ENCODE measurements at places on chromosomes 4 and X.

DNA sequence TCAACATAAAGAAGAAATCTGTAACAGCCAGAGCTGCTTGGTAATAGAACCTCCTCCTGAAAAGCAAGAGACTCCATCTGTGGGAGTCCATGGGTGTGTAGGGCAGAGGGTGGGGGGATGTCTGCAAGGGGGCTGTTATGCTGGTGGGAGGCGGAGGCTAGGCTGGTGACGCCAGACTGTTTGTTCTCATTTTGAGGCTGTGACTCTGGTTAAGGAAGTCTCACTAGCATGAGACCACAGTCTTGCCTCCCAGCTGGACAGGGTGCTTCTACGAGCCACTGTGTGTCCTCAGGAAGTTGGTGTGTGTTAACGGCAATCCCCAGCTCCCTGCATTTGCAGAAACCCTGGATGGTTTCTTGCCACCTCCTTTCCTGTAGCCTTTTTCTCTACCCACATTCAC, 79.8 kb downstream of the NSUN7 start:
- DNase-seq, result no peak

GRCh38 chr4:47074816-47075215, 43.4 kb downstream of the GABRB1 start:
- DNase-seq, result no peak

- no peak for DNase-seq
These were observed 179.0 kb upstream of the RASGEF1B start for GRCh38 chr4:81650606-81651242.

GRCh38 chr4:151566053-151566452, 157.1 kb downstream of the FHIP1A start:
- DNase-seq, result no peak

DNA sequence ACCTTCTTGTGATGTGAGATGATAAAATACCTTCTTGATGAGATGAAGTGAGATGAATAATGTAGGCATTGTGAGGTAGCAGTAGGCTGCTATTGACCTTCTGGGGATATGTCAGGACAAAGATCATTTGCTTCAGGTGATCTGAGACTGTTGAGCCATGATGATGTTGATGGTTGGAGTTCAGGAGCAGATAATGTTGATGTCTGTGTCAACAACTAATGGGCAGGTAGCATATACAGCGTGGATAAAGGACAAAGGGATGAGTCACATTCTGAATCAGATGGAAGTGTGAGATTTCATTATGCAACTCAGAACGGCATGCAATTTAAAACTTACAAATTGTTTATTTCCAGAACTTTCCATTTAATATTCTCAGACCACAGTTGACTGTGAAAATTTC, 57.3 kb downstream of the RAP1GDS1 start:
- no peak for DNase-seq

GRCh38 chrX:916230-916599, 285.6 kb downstream of the SHOX start:
- DNase-seq, result no peak

DNA sequence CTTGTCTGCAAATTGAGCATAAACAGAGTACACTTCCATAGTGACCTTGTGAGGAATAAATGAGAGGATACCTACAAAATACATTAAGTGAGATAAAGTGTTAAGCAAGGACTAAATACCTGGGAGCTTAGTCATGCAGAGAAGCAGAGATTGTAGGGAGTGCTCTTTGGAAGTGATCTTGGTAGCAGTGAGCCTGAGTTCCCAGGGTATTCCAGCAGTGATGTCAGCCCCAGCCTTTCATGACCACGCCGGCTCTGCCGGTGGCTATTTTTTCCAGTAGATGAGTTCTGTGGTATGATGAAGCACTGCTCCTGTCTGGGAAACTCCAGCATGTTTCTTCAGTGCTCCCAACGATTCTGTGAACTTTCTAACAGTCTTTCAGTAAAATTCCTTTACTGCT, 391.5 kb upstream of the IGFBP7 start:
- no peak for DNase-seq

DNA sequence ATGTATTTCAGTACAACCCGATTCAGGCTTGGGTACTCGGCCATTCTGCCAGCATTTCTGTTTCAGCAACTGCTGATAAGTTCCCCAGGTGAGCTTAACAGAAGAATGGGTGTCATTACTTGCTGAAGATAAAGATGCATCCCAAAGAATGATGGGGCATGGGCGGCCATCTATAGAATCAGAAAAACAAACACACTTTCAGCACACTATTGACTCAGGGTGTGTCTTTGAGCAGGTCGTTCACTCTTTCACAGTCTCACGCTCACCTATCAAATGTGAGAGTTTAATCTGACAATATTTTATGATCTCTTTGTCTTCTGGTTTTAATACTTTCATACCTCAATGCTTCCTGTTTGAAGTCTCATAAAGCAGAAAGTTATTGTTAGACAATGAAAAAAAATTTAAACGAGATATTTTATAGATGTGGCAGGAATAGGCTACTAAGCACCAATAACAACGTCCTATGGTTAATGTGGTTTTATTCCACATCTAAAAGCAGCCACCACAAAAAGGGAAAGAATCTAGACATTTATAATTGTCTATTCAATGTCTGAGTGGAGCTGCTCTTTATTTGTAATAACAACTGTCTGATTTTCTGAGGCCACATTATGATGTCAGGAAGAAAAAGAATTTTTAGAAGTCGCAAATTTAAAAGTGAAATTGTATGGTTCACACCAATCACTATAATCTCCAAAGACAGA, 17.0 kb downstream of the GASK1B start:
- DNase-seq, result no peak

- no peak for DNase-seq
These were observed 15.9 kb upstream of the CCDC149 start for GRCh38 chr4:24928708-24929107.

DNA sequence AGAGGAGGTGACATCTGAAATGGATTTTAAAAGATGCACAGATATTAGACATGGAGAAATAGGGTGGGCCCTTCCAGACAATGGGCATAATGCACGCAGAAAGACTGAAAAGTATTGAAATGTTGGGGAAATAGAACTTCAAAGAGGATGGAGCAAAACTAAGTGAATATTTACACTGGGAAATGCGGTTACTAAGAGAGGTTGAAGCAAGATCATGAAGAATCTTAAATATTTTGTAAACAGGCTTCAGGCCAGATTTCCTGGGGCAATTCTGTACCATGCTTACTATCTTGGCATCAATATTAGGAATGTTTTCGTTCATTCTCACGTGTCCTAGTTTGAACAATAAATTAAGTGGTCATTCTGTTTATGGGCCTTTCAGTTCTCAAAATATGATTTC, 216.3 kb downstream of the ADAMTS3 start:
- no peak for DNase-seq

- DNase-seq, result no peak
These were observed 12.2 kb downstream of the TET2 start for GRCh38 chr4:105158837-105159236.

DNA sequence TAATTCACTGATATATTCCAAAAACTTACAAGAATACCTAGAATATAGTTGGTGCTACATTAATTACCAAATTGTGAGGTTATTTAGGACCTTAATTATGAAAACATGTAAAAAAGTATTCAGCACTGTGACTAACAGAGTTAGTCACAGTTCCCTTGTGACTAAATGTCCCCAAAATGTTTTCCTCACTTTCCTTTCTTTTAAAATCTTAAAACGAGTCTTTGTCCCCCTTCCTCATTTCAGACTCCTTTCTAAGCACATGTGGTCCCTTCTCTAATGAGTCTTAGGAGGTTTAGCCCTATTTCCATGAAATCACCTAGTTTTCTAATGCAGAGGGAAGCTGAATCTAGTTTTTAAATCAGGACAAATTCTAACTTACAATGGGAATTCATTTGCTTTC, 175.0 kb downstream of the PPP3CA start:
- no peak for DNase-seq

DNA sequence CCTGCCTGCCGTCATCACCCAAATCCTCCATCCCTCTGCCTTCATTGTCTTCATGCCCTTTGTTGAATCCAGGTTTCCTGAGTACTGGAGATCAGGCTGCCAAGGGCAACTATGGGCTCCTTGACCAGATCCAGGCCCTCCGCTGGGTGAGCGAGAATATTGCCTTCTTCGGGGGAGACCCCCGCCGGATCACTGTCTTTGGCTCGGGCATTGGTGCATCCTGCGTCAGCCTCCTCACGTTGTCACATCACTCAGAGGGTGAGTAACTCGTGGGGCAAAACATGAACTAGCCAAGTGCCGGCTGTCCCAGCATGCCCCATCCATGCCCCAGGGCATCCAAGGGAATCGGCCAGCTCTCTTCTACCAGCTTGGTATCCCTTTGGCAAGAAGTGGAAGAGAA, 19.4 kb downstream of the NLGN3 start:
- no peak for DNase-seq

GRCh38 chr4:171334549-171334948, 478.7 kb upstream of the GALNTL6 start:
- no peak for DNase-seq

- DNase-seq, result no peak
These were observed 75.4 kb downstream of the RPS3A start for GRCh38 chr4:151174784-151175183.

DNA sequence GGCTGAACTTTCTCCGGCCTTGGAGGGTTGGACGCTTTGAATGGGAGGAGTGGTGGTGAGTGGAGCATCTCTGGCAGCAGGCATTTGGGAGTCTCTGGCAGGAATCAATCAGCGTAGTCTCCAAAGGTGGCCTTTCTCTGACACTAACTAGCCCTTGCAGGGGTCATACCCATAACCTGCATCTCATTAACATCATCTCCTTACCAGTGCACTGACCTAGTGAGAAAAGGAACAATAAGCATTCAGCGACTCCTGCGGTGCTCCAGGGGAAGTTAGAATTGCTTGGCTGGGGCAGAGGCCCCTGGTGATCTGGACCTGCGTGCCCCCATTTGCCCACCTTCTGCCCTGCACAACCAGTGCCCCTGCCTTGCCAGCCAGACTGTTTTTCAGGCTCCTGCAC, 161.9 kb downstream of the PTTG2 start:
- no peak for DNase-seq

- peak; percentile 1 for DNase-seq
These were observed 170.5 kb downstream of the CDS1 start for GRCh38 chr4:84753321-84753972.

DNA sequence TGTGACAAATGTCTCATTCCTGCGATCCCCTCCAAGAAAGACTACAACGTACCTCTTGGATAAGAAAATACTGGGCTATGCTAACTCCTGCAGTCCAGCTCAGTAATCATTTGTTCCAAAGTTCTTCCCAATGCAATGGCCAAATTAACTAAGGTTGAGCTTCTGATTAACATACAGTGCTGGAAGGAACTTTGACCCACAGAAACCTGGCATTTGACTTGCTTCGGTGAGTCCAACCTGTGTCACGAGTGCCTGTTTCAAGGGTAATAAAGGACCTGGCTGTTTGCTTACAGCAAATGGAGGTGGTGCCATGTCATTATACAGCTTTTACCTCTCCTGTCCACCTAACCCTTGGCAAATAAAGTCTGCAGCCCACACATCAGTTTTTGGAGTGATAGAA, 83.2 kb downstream of the RBM47 start:
- no peak for DNase-seq

GRCh38 chr4:54085284-54085683, 14.7 kb upstream of the GSX2 start:
- DNase-seq, result no peak

GRCh38 chr4:6613676-6614651, 26.5 kb upstream of the MRFAP1 start:
- no peak for DNase-seq

GRCh38 chr4:20403290-20403689, 151.6 kb downstream of the SLIT2 start:
- DNase-seq, result no peak

GRCh38 chrX:24257011-24257410, 56.9 kb downstream of the SUPT20HL2 start:
- no peak for DNase-seq

- no peak for DNase-seq
These were observed 465.1 kb downstream of the PDHA2 start for GRCh38 chr4:96305030-96305429.

GRCh38 chr4:48538358-48538757, 48.3 kb downstream of the ZAR1 start:
- DNase-seq, result no peak

- no peak for DNase-seq
These were observed 949.9 kb downstream of the TECRL start for GRCh38 chr4:63459329-63459728.

DNA sequence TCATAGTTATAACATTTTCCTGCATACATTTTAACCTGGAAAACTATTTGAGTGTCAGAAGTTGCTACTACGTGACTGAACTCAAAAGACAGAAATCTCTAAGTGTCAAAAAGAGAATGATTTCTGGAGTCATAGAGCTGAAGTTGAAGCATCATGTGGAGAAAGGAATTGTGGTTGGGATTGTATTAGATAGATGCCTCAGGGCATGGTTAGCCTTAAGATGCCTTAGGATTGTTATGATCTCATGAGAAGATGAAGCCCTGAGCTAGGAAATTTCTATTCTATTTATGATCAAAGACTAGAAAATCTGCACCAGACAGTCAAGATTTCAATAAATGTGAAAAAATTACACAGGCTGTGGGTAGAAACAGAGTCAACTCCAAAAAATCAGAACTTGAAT, 20.2 kb downstream of the EPGN start:
- DNase-seq, result no peak

DNA sequence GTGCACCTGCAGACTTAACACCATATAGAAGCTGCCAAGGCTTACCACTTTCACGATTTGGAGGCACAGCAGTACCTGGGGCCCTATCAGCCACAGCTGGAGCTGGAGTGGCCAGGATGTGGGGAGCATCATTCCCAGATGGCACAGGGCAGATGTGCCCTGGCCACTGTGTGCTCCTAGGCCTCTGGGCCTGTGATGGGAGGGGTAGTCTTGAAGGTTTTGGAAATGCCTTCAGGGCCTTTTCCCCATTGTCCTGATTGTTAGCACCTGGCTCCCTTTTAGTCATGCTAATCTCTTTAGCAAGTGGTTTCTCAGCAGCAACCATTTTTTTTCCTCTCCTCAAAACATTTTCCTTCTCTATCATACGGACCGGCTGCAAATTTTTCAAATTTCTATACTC, 490.2 kb downstream of the RAB28 start:
- DNase-seq, result no peak

DNA sequence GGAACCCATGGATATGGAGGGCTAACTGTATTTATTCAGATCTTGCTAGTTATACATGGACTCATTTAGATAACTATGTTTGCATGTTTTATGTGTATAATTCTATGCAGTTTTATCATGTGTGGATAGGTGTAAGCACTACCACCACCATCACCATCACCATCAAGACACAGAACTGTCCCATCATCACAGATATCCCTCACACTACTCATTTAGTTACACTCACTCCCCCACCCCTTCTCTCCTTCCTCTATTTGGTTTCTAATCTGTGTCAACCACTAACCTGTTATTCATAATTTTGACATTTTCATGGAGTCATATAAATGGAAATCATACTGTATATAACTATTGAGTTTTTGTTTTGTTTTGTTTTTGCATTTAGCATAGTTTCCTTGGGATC, 43.7 kb downstream of the STAG2 start:
- no peak for DNase-seq

GRCh38 chrX:10223276-10223675, 66.5 kb downstream of the CLCN4 start:
- no peak for DNase-seq

GRCh38 chr4:8410641-8411271, 29.8 kb downstream of the ACOX3 start:
- DNase-seq, result no peak

GRCh38 chr4:7322166-7322991, 112.4 kb downstream of the PSAPL1 start:
- DNase-seq, result no peak

- no peak for DNase-seq
These were observed 3.5 kb downstream of the HGFAC start for GRCh38 chr4:3445111-3445820.
